ENCODE measurements at places on chromosomes 1 and 21.

- no peak for DNase-seq
Measured at GRCh38 chr1:223490256-223490655, 97.0 kb downstream of the CCDC185 start.

DNA sequence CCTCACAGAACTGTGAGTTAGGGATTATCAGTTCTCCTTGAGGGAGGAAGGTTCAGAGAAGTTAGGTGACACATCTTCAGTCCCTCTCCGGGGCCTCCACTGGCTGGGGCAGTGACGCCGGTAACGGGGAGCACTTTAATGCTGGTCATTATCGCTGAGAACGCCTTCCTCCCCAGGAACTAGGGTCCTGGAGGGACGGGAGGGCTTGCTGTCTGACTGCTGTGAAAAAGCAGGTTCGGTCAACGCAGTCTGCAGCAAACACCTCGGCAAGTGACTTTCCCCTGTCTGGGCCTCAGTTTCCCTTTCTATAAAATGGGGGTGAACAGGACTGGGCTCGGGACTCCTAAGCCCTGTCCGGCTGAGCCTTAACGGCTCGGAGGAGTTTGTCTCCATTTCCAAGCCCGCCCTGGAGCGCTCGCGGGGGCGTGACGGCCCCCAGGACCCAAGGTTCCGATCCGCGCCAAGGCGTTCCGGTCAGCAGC, 341 bp upstream of the TMEM61 start:
- DNase-seq: no peak

- DNase-seq: no peak
Measured at GRCh38 chr1:89390707-89391106, 26.8 kb downstream of the GBP6 start.

- no peak for DNase-seq
Measured at GRCh38 chr1:248737457-248737856, 18.1 kb downstream of the LYPD8 start.

- DNase-seq: no peak
Measured at GRCh38 chr1:77585610-77586314, 96.7 kb downstream of the ZZZ3 start.

GRCh38 chr1:245843101-245843500, 664.0 kb downstream of the SMYD3 start:
- no peak for DNase-seq

DNA sequence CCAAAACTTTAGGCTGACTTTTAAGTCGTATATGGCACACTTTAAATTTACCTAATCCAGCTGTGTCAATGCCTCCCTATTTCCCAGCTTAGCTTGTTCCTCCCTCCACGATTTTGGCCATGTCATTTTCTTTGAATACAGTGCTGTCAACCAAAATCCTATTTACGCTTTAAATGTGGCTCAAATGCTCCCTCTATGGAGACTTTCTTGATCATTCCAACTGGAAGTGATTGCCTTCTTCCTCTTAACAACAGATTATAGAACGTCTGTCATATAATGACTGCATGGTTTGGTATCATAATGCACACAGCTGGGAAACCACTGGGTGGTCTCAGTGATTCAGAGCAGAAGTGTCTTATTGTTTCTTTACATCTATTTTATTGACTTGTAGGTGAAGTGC, 18.9 kb upstream of the BATF3 start:
- DNase-seq: no peak

GRCh38 chr1:27322569-27323240, 742 bp downstream of the TMEM222 start:
- no peak for DNase-seq

- DNase-seq: no peak
Measured at GRCh38 chr1:5920201-5920600, 72.0 kb downstream of the NPHP4 start.

DNA sequence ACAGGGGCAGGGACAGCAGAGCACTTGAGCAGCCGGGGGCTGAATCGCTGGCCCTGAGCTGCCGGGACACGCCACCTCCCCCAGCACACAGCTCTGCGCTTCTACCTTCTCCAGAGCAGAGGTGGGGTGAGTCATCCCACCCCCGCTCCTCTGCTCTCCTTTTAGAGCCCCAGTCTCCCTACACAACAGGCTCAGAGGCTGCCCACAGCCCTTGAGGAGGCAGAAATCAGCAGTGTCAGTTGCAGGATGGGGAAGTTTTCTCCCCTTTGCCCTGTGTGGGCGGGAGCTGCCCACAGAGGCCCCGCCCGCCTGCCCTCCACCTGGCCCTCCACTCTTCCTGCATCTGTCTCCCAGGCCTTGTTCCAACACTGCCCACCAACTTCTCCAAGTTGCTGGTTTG, 94.6 kb downstream of the STUM start:
- no peak for DNase-seq

DNA sequence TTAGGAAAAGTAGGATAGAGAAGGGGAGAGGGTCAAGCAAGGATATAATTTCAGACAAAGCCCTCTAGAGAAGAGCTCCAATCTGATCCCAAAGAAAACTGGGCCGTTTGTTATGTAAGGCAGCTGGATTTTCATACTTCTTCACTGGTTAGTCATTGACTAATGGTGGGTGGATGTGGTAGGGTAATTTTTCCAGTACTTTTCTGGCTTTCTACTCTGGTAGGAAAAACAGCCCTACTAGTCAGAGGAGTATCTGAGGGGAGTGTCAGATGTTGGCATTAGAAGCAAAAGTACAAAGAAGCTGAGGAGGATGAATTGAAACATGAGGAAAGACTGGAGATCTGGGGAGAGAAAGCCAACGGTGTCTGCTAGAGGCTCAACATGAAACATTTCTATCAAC, 145.3 kb downstream of the TNFSF18 start:
- DNase-seq: no peak

- DNase-seq: no peak
Measured at GRCh38 chr1:183882335-183883167, 77.6 kb downstream of the RGL1 start.

Data from cortex of kidney (tissue), 1 donor.